ENCODE measurements at places on chromosomes 7 and 10.

DNA sequence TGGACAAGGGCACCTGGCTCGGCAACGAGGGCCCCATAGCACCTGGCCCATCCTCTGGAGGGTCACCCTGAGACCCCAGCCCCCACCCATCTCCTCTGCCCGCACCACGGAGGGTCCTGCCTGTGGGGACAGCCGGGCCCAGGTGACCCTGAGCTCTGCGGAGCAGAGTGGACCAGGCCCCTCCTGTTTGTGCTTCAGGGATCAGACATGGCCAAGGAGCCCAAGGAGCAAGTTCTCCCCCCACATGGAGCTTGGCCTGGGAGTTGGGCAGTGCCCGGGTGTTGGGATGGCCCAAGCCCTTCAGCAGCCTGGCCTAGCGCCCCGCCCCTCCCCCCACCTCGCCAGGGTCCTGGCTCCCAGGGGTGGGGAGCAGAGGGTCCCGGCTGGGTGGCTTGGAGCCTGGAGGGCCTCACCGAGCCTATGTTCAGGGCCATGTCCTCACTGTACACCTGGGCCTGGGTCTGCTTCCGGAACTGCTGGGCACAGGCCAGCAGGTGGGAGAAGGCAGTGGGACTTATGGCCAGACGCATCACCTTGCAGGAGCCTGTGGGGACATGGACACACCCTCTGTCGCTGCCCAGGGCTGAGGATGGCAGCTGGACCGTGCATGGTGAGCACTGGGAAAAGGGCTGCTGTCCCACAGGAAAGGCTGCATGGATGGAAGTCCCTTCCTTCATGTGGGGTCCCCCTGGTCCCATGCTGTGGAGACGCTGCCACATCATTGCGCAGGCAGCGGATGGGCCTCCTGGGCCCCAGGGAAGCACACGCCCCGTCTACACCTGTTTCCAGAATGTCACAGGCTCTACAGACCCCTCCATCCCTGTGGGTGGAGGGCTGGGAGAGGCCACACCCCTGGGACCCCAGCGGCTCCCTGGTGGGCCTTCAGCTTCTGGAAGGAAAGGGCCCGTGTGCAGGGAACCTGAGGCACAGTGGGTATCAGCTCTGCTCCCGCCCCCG is 49.2 kb upstream of the NKX6-2 start:
- no peak for DNase-seq

GRCh38 chr7:54991341-54991740 is 27.5 kb upstream of the EGFR start:
- no peak for DNase-seq

DNA sequence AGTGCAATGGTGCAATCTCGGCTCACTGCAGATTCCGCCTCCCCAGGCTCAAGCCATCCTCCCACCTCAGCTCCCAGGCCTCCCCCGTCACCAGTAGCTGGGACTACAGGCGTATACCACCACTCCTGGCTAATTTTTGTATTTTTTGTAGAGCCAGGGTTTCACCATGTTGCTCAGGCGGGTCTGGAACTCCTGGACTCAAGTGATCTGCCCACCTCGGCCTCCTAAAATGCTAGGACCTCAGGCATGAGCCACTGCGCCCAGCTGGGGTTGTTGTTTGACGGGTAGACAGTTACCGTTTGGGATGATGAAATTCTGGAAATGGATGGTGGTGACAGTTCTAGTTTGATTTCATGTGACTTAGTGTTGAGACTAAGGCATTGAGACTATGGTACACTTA is 15.3 kb downstream of the CALML3 start:
- DNase-seq: no peak

DNA sequence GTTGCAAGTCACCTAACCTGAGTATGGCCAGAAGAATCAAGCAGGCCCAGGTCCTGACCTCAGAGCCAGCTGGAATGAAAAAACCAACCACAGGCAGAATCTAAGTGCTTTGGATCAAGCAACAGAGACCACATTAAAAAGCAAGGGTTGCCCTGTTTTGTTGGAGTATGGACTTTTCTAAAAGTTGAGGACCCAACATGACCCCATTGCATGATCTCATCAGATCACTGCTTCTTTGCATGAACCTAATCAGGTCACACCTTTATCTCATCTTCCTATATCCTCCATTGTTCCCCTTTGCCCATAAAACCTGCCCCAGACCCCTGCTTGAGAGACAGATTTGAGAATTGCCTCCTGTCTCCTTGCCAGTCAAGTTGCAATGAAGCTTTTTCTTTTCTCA is 11.6 kb upstream of the SNX10 start:
- no peak for DNase-seq

DNA sequence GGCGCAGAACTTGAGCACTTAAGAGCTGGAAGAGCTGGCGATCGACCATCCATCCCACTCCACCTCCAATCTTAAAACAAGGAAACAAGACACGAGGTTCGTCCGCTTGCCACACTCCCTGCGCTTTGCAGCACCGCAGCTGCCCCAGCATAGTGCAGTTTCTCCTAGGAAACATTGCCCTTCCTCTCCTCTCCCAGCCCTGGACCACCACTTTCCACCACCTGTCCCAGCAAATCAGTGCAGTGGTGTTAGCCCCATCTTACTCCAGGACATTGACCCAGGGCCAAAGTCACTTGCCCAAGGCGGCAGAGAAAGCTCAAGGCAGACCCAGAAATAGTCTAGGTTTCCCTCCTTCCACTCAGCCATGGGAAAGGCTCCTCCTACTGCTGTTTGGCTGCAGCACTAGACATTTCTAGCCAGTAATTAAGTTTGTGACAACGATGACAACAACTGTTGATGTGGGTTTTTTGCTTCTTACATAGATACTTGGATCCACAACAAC is 1.5 kb upstream of the PARD3 start:
- no peak for DNase-seq

DNA sequence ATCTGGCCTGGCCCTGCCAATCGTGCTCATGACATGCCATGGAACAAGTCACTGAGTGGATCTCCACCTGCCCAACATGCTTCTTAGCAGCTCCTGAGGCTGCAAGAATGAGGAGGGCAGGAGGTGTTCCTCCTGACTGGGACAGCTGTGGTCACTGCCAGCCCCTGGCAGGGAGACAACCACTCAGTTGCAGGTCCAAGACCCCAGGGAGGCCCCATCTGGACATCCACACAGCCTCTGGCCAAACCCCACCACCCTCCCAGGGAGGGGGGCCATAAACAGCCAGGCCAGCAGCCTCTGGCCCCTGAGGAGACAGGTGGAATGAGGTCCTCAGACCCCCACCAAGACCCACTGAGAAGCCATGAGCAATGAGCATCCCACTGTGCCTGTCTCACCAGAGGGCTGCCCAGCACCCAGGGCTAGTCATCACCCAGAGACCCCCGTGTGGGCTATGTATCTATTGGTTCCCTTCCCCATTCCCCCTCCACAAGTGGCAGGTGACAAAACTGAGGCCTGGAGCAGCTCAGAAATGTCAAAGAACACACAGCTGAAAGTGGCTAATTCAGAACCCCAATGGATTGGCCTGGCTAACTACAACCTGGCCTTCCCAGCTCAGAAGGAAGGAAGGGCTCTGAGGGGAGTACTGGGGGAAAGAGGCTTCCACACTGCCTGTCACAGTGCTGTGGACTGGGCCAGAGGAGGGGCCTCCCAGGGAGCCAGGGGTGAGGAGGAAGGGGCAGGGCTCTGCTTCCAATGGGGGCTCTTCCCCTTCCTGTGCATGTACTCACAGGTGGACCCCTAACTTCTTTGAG is 3.0 kb downstream of the GPRIN2 start:
- DNase-seq: no peak

- DNase-seq: no peak
Measured at GRCh38 chr7:95357623-95358022, 33.3 kb upstream of the PON1 start.

- DNase-seq: no peak
Measured at GRCh38 chr7:155257482-155258225, 40.0 kb upstream of the INSIG1 start.

DNA sequence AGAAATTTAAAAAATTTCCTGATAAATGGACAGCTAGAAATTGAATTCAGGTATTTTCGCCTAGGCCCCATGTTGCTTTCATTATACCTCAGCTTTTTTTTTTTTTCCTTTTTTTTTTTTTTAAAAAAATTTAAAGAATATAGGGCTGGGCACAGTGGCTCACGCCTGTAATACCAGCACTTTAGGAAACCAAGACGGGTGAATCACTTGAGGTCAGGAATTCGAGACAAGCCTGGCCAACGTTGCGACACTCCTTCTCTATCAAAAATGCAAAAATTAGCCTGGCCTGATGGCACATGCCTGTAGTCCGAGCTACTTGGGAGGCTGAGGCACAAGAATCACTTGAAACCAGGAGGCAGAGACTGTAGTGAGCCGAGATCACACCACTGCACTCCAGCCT is 334.0 kb downstream of the SORCS1 start:
- no peak for DNase-seq

- no peak for DNase-seq
Measured at GRCh38 chr7:20132585-20132984, 84.6 kb downstream of the MACC1 start.

DNA sequence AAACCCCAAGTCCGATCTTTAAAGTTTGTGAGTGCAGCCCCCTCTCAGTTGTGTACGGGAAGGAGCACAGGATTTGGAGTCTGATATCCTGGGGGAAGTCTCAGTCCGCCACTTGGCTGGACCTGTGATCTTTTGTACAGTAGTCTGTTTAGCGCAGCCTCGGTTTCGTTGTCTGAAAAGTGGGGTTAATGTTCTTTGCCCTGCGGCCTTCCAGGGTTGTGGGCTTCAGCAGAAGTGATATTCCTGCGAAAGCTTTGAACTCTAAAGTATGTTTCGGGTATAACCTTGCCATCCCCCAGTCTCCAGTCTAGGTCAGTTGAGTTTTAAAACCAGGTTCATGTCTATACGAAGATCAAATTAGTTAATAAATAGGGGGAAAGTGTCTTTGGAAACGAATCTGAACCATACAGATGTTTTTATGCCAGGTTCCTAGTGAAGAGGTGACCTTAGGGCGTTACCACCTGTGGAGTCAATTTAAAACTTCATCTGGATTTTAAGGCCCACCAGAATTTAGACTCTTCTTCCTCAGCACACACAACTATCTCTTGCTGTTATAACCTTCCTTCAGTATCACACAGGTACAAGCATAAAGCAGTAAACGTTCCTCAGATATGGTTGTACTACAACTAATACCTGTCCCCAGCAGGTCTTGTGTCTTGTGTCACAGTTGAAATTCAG is 904 bp downstream of the R3HCC1L start:
- no peak for DNase-seq

DNA sequence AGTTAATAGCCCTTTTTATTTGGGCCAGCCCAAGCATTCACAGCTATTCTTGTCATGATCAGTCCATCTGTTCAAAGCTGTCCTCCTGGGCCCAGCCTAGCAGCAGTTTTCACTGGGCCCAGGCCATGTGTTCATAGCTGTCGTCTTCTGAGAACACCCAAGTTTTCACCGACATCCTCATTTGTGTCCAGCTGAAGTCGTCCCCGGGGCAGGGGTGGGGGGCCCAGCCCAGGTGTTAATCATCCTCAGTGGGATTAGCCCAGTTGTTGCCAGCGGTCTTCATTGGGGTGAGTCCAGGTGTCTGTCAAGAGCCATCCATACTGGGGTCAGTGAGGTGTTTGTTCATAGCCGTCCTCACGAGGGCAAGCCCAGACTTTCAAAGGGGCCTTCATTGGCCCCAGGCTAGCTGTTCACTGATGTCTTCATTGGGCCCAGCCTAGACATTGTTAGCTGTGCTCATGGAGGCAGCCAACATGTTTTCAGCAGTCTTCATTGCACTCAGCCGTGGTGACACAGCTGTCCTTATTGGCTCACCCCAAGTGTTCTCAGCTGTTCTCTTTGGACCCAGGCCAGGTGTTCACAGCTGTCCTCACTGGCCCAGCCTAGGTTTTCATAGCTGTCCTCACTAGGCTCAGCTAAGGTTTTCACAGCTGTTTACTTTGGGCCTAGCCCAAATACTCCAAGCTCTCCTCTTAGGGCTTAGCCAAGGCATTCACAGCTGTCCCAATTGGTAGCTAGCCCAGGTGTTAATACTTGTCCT is 10.0 kb downstream of the FRG2B start:
- DNase-seq: no peak

- no peak for DNase-seq
Measured at GRCh38 chr7:142592231-142592630, 157.0 kb upstream of the PRSS1 start.

- no peak for DNase-seq
Measured at GRCh38 chr10:132544744-132545658, 7.4 kb downstream of the INPP5A start.

DNA sequence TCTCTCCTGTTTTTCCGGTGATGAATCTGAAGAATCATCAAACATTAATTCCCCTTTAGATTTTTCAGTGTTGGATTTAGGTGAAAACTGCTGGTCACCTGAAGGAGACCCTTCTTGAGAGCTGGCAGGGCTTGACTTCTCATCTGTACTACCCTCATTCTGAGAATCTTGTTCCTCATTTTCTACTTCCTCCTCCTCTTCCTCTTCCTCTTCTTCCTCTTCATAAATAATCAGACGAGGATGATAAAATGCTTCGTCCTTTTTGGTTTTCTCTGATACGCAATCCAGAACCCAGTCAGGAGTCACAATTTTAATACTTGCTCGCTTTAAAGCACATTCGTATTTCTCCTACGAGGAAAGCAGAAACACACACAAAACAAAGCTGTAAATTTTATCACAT is 26.9 kb downstream of the PAXIP1 start:
- no peak for DNase-seq

DNA sequence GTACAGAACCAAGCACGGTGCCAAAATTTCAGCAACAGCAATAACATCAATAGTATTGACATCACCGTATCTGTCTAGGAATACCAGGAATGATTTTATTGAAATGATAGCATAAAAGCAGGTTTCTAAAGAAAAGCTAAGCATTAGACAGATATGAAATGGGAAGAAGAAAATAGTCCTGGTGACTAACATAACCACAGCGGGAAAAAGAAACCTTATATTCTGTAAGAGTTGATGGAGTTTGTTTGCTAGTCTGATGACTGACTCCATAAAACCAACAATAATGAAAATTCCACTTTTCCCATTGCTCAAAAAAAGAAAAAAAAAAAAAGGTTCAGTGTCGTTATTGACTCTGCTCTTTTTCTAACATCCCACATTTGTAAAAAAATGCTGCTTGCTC is 668.3 kb downstream of the IPMK start:
- no peak for DNase-seq

DNA sequence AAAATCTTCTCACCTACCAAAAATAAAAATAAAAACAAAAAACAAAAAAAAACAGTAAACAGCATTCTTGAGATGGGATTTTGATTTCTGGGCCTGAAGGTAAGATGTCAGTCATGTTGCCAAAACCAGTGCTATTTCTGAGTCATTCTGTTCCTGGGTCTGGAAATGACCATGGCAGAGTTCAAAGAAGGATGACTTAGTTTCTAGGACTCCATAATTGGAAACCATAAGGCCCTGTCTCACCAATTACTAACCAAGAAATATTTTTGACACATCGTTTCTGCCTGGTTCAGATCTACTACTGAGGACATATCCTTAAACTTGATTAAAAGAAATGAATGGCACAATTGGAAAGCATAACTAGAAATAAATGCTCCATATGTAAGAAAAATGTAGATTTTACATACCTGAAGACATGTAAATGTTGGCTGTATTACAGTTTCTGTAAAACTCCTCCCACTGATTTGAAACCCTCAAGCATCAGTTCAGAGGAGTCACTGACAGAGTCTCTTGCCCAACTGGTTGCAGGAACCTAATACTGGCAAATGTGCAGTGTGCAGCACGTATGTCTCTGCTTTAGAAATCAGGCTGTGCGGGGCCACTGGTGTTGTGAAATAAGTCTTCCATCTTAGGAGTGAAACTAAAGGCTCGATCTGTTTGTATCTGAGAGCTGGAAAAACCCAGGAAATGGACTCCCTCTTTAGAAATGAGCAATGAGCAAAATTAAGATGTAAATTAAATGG is 84.8 kb upstream of the EGR2 start:
- DNase-seq: no peak

GRCh38 chr7:20329389-20330238 is 1.1 kb upstream of the ITGB8 start:
- DNase-seq: no peak

GRCh38 chr7:70017357-70017756 is 419.1 kb downstream of the AUTS2 start:
- no peak for DNase-seq

Data from stimulated activated CD8-positive, alpha-beta memory T cell treated with anti-CD3 and anti-CD28 coated beads, Interleukin-7, amount 100 ng/mL, for 1 hour (primary cell).